Stimulated activated CD4-positive, alpha-beta T cell treated with anti-CD3 and anti-CD28 coated beads, Interleukin-4, amount 100 ng/mL, for 4 hours (primary cell): ENCODE measurements at places on chromosomes 1 and 21.

- DNase-seq: no peak
These were observed 519.2 kb downstream of the KIF26B start for GRCh38 chr1:245673881-245674414.

DNA sequence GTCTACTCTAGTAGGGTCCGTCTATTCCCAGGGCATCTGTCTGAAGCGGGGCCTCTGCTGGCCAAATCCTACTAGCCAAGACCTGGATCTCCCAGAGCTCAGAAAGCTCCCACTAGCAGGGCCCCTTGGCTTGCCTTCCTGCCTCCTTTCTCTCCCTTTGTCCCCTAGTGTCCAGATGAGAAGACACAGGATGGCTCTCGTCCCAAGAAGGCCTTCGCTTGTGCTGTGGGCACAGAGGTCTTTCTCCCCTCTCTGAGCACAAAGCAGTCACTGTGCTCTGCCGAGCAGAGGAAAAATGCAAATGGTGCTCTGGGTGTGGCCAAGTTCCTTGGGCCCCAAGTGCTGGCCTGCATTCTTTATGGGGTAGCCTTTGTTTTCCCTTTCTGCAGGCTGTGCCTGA, 13.0 kb upstream of the GPR137B start:
- no peak for DNase-seq

DNA sequence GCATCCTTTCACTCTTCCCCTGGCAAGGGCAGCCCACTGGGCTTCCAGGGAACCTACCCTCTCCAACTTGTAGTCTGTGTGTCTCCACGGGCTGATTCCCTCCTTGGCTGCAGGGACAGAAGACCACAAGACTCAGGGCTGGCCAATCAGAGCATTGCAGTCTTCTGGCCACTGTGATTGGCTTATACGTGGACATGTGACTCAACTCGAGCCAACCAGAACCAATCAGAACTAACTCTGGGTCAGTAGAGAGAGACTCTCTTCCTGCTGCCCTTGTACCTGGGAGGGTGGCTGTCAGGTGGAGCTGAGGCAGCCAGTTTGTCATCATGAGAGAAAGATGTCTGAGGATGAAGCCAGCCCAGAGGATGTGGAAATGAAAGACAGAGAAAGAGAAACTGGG, 64.0 kb downstream of the DHRS3 start:
- no peak for DNase-seq

GRCh38 chr21:40555021-40555528, 291.9 kb downstream of the DSCAM start:
- no peak for DNase-seq

GRCh38 chr1:116988908-116989307, 12.7 kb upstream of the CD101 start:
- no peak for DNase-seq

- no peak for DNase-seq
These were observed 51.5 kb upstream of the VAMP3 start for GRCh38 chr1:7719468-7720094.

- peak; percentile 27 for DNase-seq
These were observed 92.5 kb downstream of the SLC25A24 start for GRCh38 chr1:108107658-108108057.

DNA sequence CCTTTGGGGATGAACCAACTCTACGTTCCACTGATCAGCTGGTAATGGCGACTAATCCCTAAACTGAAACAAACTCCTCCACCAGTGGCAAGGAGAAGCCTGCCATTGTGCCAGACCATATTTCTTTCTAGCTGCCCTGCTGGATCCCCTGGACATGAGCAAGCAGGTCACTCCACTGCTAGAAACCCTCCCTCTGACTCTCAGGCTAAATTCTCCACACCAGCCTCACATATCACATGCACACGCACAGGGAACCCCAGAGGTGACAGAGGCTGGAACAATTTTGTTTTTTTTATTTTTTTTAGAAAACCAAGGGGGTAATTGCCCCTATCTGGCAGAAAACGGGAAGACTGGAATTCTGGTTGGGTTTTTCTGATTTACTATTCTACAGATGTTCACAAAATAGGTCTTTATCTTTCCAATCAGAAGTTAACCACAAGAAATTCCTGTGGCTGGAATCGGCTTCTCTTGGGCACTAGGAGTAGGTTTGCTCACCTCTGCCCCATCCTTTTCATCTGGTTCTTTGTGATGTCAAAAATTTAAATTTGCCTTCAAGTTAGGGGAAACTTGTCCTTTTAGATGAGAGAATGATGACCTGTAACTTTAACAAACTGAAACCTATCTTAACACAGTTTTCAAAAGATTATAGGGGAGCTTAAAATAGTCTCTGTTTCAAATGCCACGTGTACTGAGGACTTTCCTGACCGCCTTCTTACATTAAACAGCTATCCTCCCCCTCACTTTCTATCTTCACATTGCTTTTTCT, 258.1 kb downstream of the SDCCAG8 start:
- no peak for DNase-seq

DNA sequence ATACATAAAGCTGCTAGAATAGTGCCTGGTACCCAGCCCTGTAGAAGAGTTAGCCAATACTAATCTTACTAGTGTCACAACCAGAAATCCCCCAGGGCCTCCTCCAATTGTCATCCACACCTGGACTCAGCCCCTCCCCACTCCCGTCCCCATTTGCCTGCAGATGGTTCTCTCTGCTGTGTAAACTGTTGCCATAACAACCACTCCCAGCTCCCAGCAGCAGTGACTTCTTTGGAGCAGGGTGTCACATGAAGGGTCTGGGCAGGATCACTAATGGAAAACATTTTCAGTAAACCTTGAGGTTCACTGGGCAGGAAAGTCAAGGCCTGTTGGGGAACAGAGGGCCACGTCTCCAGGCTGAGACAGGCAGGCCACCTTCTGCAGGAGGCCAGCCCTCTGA, 126.0 kb upstream of the IPO9 start:
- DNase-seq: no peak

DNA sequence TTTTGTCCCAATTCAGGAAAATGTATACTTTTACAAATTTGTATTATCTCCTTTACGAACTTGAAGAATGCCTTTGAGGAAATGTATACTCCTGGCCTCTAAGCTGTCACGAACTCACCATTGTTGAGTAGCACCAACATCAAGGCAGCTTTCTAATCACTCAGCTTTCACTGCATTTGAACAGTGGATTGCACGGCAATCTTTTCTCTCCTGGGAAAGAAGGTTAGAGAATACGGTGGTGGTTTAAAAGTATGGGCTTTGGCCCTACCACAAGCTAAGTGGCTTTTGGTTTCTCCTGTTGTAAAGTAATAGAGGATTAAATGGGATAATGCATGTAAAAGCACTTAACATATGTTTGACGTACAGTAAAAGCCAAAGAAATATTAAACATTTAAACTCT, 57.8 kb downstream of the CNST start:
- no peak for DNase-seq

GRCh38 chr1:196650403-196650802, 1.4 kb upstream of the CFH start:
- DNase-seq: no peak

DNA sequence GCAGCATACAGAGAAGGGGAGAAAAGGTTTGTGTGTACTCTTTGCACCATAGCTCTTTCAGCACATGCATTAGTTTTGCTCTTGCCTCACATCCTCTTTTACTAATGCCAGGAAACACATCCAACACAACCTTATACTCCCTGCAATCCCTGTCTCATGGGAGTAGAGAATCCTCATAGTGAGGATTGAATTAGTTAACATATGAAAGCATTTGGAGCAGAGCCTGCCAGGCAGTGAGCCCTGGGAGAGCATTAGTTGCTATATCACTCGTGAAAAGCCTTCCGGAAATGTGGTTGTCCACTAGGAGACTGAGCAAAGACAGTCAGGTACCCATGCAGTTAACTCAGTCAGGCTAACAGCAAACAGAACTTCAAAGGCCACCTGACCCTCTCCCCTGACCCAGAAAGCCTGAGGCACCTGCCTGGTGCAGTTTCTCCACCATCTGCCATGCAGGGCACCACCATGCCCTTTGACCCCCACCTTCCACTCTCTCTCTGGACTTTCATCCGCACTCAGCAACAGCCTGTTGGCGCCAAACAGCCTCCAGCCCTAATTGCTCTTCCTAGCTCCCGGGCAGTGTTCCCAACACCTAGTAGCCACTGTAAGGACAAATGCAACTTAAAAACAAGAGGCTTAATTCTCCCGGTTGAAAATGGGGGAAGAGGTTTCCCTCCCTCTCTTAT, 14.9 kb upstream of the AGT start:
- no peak for DNase-seq
